ENCODE measurements at places on chromosomes 12 and 14. TPM values are rescaled to one million over a fixed set of nuclear protein-coding genes. Genes with fewer than 3 reads are reported as not detected.

GRCh38 chr14:65471038-65471878 is 58.7 kb downstream of the FUT8 start:
- no peak overlapping the region for H3K4me3 ChIP-seq
- H3K27ac ChIP-seq: no peak overlapping the region
- no peaks in the 10 kb centered on the region for H3K36me3 ChIP-seq

- peaks cover 32% of the 10 kb centered on the region for H3K4me1 ChIP-seq
- no peaks in the 10 kb centered on the region for H3K36me3 ChIP-seq
- H3K27ac ChIP-seq: peak overlapping the region; percentile 59
- H3K4me3 ChIP-seq: no peak overlapping the region
- DNase-seq: peak; percentile 85
Measured at GRCh38 chr14:104350463-104351185, 212.2 kb downstream of the KIF26A start.

DDN gene
- total RNA-seq: 19.2 TPM

HOXC12 gene
- total RNA-seq: not detected

GRCh38 chr12:52391618-52392002 is 6.2 kb upstream of the KRT84 start:
- peaks cover 13% of the 10 kb centered on the region for H3K4me1 ChIP-seq
- peaks cover 13% of the 10 kb centered on the region for H3K27me3 ChIP-seq
- H3K27ac ChIP-seq: no peak overlapping the region
- H3K4me3 ChIP-seq: no peak overlapping the region
- peak; percentile 58 for DNase-seq

GRCh38 chr12:115672506-115673080 is 604.9 kb downstream of the MED13L start:
- no peaks in the 10 kb centered on the region for H3K36me3 ChIP-seq
- H3K27ac ChIP-seq: no peak overlapping the region
- H3K27me3 ChIP-seq: no peaks in the 10 kb centered on the region
- H3K4me1 ChIP-seq: no peaks in the 10 kb centered on the region
- DNase-seq: no peak
- H3K4me3 ChIP-seq: no peak overlapping the region

- no peaks in the 10 kb centered on the region for H3K36me3 ChIP-seq
- peaks cover 4% of the 10 kb centered on the region for H3K27me3 ChIP-seq
- H3K4me1 ChIP-seq: peaks cover 6% of the 10 kb centered on the region
- no peak for DNase-seq
- no peak overlapping the region for H3K27ac ChIP-seq
- no peak overlapping the region for H3K4me3 ChIP-seq
Measured at GRCh38 chr14:60632257-60632656, 17.0 kb downstream of the SIX1 start.

NUP107 gene
- total RNA-seq: 50.2 TPM

TRIP11 gene
- total RNA-seq: 29.9 TPM

DNA sequence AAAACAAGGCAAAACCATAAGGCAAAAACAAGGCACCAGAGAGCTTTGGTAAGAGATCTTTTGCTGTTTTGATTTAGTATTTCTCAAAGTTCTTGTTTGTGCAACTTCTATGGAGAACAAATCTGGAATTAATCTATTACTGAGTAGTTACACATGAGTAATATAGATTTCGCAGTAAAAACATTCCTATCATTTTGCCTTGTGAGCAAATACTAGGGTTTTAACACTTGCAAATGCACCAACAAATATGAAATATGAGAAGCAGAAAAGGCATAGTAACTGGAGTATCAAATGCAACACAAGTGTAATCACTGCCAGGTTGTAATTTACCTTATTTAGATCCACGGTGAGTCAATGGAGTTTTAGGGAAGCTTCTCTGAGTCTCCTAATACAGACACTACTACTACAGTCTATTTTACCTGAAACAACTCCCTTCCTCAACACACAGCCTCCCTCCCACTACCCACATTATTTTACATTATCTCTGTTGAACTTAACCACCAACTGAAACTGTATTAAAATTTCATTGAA is 324.1 kb downstream of the FLRT2 start:
- DNase-seq: no peak
- no peak overlapping the region for H3K4me3 ChIP-seq
- no peak overlapping the region for H3K27ac ChIP-seq
- H3K4me1 ChIP-seq: no peaks in the 10 kb centered on the region

MANSC4 gene
- total RNA-seq: not detected

OR6C75 gene
- total RNA-seq: not detected

DNA sequence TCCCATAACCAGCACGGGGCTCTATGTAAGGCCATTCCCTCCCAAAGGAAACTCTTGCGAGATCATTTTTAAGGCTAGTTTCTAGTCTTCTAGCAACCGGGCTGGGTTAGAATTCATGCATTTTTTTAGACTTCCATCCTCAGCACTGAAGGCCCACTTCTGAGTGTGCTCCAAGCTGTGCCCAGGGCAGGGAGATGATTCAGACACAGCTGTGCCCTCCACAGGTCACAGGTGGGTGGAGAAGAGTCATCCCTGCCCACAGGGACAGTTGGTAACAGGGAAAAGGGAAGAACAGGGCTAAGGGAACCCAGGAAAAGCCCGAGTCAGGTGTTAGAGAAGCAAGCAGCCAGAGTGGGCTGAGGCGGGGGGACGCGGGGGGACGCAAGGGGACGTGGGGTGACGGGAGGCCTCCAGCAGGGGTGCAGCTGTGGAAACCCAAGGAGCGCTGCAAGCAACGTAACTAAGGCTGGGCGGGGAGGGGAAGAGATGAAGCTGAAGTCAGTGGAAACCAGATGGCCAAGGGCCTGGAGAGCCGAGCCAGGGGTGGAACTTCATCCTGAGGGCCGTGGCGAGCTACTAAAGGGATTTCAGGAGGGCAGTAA is 27.2 kb upstream of the PPP2R5C start:
- no peaks in the 10 kb centered on the region for H3K36me3 ChIP-seq
- H3K27ac ChIP-seq: no peak overlapping the region
- no peak overlapping the region for H3K4me3 ChIP-seq
- peaks cover 6% of the 10 kb centered on the region for H3K4me1 ChIP-seq
- DNase-seq: peak; percentile 40
